ENCODE measurements at places on chromosomes 7 and 10.

- no peak for DNase-seq
Observed at GRCh38 chr10:87657371-87657770, 2.3 kb upstream of the PAPSS2 start.

- DNase-seq, result no peak
Observed at GRCh38 chr7:18425838-18426445, 69.6 kb upstream of the HDAC9 start.

DNA sequence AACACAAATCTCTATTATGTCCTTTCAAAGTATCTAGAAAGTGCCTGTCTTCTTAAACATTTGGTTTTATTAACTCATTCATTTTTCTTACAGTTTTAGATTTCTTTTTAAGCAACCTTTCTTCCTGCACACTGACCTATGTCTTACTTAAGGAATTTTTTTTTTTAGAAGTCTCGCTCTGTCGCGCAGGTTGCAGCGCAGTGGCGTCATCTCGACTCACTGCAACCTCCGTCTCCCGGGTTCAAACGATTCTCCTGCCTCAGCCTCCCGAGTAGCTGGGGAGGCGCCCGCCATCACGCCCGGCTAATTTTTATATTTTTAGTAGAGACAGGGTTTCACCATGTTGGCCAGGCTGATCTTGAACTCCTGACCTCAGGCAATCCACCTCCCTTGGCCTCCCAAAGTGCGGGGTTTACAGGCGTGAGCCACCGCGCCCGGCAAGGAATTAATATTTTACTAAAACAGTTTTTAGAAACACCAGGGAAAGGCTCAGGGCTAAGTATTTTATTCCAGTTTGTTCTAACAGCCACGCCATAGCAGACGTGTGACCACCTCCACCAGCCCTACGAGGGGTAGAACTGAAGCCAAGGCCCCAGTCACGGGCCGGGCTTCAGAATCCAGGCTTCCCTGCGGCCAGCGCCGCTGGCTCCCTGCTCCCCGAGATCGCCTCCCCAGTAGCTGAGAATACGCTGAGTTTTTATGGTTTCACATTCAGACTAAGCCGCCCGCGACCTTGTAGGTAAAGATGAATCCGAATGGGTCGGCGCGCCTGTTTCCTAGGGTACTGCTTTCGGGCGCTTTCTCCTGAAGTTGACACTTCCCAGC, 941 bp upstream of the LUC7L2 start:
- DNase-seq, result no peak

DNA sequence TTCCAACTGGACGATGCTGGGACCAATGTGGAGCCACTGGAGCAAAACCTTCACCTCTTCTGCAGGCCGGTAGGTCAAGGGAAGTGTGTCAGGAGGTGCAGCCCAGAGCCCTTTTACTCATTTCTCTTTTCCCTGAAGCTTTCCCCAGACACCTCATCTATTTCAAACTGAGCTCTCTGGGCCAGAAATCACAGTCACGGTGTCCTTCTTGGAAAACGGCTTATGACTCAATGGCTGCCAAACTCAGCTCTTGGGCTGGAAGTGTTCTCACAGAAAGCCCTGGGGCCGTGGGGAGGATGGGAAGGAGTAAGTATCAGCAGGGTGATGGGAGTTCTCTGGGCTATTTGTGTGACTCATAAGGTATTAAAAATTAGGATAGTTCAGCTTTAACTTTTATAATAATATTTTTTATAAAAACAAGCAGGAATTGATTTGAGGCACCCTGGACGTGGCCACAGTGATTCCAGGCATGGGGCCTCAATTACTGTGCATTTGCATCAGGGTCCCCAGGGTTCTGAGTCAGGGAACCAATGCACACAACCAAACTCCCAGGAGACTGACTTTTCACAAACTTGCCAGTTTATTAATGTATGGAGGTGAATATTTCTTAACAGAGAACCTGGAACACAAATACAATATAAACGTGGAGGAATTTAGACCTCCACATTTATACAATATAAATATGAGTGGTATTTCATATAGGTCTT, 187.4 kb upstream of the TMEM72 start:
- DNase-seq, result no peak

DNA sequence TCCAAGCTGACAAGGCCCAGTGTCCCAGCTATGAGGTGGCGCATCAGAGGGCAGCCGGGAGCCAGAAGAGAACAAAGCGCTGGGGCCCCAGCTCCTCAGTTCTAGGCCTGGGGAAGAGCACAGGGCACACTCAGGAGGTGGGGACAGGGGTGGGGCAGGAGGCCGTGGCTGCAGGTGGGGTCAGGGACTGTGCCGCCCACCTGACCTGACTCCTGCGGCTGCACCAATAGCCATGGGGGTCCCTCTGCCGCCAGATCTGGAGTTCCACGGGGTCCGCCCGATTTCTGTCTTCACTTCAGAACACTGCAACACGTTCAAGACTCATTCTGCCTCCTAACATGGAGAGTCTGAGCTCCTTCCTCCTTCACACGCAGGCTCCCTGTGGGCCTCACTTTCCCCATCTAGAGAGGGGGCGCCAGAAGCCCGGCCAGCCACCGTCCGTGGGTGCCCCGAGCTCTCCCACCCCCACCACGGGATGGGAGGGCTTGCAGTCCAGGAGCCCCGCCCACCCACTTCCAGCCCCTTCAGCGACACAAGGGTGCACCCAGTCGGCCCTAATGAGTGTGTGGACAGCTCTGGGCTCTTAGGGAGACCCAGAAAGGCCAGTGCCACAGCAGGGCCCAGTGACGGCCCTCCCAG, 278.3 kb downstream of the MAD1L1 start:
- no peak for DNase-seq

- DNase-seq, result no peak
Observed at GRCh38 chr7:150719436-150719835, 3.0 kb downstream of the GIMAP1 start.

- DNase-seq, result no peak
Observed at GRCh38 chr7:121558288-121558687, 162.2 kb upstream of the FAM3C start.

DNA sequence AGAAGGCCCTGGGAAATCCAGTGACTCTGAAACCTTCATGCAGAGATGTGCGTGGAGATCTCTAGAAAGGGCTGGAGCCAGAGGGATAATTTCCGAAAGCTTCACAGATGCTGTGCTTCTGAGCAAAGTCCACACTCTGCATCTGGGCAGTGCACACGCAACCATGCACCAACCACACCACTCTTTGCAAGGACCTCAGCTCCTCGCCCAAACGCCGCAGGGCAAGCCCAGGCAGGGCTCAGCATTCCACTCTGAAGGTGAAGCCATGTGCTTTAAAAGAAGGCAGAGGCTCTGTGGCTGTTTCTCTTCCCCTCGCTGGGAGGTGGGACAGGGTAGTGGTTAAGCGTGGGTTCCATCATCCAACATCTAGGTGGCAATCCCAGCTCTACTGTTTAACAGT, 48.4 kb downstream of the ASB13 start:
- no peak for DNase-seq

GRCh38 chr7:75914169-75914654, 743 bp upstream of the POR start:
- no peak for DNase-seq

DNA sequence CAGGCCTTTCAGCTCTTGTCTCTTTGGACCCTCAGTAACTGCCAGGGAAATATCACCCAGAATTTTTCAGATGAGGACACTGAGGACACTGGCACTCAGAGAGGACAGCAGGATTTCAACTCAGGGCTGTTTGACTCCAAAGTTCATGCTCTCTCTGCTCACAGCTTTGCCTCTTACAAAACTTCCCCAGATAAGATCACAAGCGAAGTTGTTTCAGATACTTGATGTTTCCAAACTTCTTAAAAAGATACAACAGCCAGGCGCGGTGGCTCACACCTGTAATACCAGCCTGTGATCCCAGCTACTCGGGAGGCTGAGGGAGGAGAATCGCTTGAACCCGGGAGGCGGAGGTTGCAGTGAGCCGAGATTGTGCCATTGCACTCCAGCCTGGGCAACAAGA, 32.4 kb upstream of the ZRANB1 start:
- no peak for DNase-seq

- DNase-seq, result no peak
Observed at GRCh38 chr10:74377476-74377875, 226.5 kb downstream of the ADK start.

- no peak for DNase-seq
Observed at GRCh38 chr10:6995831-6996230, 415.0 kb downstream of the SFMBT2 start.

- no peak for DNase-seq
Observed at GRCh38 chr7:137003566-137003965, 135.1 kb downstream of the CHRM2 start.

- DNase-seq, result no peak
Observed at GRCh38 chr7:121376979-121377378, 19.1 kb downstream of the FAM3C start.

- no peak for DNase-seq
Observed at GRCh38 chr10:49356181-49356580, 39.7 kb downstream of the DRGX start.

- DNase-seq, result no peak
Observed at GRCh38 chr7:22882106-22882505, 59.5 kb upstream of the TOMM7 start.

DNA sequence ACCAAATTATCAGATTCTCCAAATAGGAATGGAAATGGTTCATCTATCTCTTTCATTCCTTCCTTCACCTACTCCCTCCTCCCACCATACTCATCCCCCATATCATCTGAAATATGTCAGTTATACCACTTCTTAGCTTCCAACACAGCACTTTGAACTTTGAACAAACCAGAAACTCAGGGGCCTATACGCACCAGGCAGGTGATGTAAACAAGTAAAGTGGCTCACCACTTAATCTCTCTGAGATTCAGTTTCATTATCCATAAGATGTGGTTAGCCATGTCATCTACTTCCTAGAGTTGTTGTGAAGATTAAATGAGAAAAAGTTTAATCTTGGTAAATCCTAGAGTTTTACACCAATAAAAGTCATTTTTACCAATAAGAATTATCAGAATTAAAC, 65.9 kb upstream of the LRRN3 start:
- DNase-seq, result no peak

DNA sequence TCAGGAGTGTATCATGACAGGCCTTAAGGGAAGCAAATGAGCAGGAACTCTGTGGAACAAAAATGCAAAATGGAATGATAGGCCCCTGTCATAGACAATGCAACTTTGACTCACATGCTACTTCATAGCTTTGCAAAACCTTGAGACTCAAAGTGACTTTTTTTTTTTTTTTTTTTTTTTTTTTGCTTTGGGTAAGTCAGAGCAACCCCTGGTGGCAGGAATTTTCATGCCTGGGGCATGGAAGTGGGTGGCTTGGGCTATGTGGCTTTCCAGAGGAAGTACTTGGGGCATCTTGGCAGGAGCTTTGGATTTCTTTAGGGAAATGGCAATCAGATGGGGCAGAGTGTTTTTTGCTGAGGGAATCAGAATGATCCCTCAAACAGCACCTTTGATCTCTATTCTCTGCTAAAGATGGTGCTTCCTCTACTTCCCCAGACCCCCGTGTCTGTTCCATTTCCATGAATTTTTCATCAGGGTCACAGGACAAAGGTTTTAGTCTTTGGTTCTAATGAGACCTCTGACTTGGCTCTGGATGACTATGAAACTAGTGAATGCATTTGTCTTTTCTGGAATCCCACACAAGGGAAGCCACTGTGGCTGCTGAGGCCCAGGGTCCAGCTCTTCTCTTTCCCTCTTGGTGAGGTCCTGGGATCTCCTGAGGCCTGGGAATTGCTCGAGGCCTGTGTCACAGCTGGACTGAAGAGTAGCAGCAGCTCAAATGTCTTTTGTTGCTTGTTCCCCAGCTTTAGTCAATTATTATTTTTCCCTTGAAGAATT, 62.8 kb downstream of the TACC2 start:
- DNase-seq, result no peak

DNA sequence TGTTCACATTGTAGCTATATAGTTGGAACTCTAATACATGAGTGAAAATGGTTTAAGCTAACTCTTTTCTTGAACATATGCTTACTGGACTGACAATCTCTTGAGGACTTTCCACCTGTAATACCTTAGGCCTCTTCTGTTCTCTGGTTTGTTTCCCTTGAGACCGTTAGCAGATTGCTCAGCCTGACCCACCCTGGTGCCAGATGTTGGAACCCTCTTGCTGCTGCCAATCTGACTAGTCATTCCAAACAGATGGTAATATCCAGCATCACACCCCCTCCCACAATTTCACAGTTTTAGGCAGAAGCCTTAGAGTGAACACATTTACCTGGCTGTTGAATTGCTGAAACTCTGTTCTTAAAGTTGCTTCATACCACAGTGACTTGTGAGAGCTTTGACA, 18.7 kb downstream of the CALD1 start:
- DNase-seq, result no peak
